ENCODE measurements at places on chromosomes 13 and 19.

DNA sequence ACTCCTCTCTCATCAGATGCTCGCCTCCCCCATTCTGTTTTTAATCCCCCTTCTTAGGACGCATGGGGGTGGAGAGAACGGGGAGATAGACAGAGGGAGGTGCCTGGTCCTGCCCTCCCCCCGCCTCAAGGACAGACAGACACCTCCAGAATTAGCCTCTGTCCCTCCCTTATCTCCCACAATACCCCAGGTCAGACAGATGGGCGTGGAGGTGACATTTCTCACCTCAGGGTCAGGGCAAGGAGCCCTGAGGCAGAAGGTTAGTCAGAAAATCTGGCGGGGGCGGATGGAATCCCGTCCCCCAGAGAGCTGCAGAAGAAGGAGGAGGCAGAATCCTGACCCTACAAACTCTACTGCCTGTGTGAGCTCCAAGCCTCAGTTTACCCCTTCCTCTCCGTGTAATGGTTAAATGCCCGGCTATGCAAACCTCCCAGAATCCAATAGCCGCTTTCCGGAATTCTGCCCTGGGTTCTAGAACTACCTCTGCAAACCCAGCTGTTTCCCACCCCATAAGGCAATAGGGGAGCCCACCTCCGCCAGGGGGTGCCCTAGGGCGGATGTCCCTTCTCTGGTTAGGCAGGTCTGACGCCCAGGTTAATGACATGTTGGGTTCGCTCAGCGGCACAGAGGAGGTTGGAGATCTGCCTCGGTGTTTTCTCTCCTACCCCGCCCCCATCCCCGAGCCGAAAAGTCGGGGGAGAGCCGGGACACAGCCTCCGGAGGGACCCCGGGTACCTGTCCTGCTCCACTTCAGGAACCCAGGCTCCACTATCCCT, 900 bp downstream of the PPP1R13L start:
- DNase-seq: peak; percentile 63

DNA sequence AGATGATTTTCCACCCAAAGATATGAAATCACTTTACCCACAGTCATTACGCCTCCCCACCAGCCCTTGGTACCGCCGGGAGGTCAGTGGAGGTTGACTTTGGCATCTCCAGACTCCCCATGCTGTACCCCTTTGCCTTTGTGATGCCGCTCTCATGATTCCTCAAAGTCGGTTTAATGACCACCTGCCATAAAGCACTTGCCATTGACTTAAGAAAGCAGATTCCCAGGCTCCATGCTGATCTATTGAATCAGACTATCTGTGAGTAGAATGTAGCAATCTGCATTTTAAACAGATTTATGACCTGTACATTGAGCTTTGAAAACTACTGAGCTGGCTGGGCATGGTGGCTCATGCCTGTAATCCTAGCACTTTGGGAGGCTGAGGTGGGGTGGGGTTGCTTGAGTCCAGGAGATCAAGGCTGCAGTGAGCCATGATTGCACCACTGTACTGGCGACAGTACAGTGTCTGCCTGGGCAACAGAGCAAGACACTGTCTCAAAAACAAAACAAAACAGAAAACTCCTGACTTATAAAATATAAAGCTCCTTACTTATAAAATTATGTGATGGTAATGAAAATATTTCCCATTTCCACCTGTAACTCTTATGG, 235.2 kb downstream of the KLF5 start:
- DNase-seq: no peak

GRCh38 chr19:29480507-29480906, 45.3 kb upstream of the VSTM2B start:
- DNase-seq: no peak

DNA sequence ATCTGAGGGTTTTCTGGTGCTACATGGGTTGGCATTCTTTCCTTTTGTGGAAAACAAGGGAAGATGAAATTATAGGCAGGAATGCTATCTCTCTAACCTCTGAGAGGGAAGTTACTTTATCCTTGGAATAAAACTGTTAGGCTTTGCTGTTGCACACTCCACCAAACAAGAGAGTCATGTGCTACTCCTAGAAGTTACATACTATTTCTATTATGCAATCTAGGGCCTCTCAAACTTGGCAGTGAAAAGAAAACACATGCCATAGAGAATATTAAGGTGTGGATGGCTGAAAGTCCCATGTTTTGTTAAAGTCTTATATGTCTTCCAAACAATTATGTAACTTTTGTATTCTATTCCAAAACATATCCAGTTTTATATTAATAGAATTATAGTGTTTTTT, 367.9 kb downstream of the SLC7A1 start:
- DNase-seq: no peak

DNA sequence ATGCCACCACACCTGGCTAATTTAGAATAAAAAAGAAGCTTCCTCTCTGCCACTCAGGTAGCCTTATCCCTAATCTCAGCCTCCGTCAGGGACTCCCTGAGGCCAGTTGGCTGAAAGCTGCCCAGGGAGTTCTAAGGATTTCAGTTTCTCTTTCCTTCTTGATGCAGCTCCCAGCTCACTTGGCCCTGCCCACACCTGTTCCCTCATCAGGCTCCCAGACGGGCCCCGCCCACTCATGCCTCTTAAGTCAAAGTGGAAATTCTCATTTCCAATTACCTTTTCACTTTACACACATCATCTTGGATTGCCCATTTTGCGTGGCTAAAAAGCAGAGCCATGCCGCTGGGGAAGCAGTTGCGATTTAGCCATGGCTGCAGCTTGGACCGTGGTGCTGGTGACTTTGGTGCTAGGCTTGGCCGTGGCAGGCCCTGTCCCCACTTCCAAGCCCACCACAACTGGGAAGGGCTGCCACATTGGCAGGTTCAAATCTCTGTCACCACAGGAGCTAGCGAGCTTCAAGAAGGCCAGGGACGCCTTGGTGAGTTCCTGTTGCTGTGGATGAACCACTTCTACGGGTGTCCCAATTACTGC, at the start of gene IFNL1:
TSS of gene IFNL1 (plus strand) at position 353 of the 591 bp plus-strand sequence. CDS start at position 368, 15 bp downstream.
- no peak for DNase-seq

DNA sequence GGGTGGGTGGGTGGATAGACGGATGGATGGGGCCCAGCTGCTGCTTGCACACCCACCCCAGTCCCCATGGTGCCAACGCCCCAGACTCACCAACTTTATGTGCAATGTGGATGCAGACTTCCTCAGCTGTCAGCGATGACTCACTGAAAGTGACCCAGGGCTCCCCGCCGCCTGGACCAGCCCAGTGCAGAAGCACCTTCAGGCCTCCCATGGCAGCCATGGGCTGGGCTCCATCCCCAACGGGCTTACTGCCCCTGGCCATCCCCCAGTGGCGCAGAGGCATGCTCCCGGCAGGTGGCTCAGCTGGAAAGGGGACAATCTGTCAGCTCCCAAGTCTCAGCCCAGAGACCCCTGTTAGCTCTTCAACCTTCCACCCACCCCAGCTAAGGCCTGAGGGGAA, 2.2 kb downstream of the TYK2 start:
- DNase-seq: no peak

DNA sequence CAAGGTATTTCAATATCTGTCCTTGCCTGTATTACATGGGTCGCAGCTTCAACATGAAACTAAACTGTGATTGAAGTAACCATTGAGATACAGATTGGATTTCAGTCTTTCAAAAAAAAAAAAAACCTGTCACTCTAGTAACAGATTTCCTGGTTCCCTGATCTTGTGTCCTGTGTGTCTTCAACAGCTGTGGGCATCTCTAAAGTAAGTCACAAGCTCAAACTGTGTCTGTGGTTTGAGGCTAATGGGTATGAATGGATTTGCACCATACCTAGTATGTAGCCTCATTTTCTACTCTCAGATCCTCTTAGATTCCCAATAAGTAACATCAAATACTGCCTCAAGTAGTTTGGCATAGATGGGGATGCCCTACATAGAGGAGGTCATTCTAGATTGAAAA, 300.1 kb downstream of the COG6 start:
- no peak for DNase-seq

GRCh38 chr13:99153219-99153618, 47.4 kb upstream of the UBAC2 start:
- DNase-seq: no peak

DNA sequence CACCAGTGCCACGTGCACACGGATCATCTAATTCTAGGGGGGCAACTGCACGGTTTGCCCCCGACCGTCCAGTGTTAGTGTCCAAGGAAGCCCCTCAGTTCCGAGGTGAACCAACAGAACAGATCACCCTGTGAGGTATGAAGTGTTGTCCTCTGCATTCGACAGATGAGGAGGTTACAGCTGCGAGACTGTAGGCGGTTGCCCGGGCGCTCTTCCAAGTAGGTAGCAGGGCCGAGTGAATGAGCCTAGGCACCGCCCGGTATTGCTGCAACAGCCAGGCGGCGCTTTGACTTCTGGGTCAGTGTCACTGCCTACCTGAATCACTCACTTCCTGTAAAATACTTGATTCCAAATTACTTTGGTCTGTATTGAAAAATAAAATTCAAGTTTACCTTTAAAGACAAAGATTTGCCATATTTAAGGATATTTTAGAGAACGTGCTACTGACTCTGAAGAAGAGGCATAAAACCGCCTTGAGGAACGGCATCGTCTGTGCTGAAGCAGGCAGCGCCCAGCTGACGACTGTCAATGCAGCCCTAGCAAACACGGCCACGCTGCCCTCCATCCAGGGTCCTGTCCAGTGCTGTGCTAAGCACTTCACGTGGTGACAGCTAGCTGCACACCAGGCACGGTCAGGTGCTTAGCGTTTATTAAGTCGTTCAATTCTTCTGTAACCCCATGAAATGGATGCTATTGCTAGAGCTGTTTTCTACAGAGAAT, 19.3 kb upstream of the RASA3 start:
- DNase-seq: no peak

DNA sequence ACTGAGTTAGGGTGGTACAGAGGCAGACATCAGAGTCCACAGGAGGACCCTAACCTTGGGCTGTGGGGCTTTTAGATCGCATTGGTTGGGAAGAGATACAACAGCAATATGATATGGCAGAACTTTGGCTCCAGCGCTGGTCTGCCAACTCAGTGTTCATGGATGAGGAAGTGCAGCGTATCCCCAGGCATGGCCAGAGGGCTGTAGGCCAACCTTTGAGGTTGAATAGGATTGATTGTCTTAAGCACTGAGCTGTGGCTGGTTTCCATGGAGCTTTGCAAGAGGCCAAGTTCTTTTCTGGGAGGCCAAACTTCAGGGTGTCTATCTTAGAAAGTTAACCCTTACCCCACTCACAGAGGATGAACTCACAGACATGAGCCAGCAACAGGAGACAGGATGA, 144.1 kb upstream of the TMTC4 start:
- DNase-seq: no peak

DNA sequence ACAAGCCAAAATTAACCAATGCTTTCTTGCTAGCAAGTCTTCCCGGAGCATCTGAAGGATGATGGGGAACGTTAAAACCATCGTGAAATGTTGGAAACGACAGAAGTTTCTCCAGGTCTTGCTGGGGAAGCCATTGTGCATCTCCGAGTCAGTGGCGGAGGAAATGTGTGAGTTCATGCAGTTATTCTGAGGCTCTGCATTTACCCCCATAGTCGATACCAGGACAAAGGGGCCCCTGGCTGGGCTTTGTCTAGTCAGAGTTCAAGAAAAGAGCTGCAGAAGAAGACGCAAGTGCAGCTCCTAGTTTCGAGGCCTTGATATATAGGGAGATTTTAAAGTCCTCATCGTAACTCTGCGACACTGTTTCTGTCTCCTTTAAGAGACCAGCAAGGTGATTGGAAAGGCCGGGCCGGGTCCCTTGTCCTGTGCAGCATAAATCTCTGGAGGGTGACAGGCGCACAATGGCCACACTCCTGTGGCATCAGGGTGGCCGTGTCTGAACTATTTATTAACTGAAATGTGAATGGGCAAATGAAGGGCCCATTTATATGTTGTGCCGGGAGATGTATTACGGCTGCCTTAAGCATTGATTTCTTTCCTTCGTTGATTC, 172.0 kb downstream of the TEX29 start:
- no peak for DNase-seq

GRCh38 chr19:53549340-53549739, 11.4 kb downstream of the ZNF331 start:
- DNase-seq: no peak

DNA sequence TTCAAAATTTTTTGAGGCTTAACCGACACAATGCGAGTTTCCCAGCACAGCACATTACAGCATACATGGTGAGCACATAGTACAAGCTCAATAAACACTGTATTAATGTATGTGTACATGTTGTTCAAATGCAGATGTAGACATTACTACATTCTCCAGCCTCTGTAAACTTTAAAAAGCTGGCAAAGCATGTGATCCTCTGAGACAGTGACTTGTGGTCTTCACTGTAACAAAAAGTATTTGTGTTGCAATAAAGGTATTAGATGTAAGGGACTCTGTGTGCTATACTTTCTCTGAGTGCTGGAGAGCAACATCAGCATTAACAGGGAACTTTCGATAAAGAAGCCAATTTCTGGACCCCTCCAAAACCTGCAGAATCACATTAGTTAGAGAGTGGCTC, 46.4 kb upstream of the ZNF254 start:
- DNase-seq: no peak

DNA sequence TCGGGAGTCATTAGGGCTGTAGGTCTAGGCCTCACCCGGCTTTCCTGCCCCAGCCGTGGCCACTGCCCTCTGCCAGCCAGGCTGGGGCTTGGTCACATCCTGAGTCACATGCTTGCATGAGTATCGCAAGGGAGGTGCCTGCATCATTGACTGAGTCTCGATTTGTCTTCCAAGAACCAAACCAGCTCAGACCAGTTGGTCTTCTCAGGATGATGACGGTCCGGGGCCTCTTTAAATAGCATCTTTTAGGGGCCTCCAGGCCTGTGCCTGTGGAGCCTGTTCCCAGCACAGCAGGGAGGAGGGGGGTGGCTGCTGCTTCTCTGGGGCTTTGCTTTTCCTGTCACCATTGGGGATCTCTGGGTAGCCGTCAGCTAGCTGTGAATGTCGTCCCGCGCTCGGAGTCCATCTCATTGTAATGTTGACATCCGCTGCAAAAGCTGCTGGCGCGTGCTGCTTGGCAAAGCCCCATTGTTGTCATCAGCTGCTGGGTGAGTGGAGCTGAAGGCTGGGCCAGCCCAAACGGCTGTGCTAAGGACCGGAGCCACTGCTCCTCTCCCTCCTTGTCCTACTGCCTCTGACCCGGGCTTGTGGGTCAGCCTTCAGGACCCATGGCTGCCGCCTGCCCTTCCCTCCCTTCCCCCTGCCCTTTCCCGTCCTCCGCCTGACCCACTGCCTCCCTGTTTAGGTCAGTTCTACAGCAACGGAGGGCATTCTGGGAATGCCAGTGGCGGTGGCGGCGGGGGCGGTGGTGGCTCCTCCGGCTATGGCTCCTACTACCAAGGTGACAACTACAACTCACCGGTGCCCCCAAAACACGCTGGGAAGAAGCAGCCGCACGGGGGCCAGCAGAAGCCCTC, 14.3 kb upstream of the QTRT1 start:
- DNase-seq: no peak

DNA sequence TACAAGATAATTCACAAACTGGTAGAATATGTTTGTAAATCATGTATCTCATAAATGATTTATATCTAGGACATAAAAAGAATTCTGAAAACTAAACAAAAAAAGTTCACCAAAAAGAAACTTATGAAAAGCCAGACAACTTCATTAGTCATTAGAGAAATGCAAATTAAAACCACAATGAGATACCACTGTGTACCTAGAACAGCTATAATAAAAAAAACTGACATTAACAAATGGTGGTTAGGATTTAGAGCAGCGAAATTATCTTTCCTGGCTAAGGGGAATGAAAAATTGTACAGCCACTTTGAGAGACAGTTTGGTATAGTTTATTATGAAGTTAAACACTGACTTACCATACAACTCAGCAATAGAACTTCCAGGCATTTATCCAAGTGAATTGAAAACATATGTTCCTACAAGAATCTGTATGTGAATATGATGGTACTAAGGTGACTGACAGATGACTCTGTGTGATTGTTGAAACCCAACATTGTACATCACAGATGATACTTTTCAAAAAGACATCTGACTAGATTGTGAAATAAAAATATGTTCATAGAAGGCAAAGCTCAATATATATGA, 41.8 kb downstream of the UGGT2 start:
- DNase-seq: no peak

All from hematopoietic multipotent progenitor cell (in vitro differentiated cells).